HS-27A (cell line): ENCODE measurements at places on chromosomes 6 and 20.

DNA sequence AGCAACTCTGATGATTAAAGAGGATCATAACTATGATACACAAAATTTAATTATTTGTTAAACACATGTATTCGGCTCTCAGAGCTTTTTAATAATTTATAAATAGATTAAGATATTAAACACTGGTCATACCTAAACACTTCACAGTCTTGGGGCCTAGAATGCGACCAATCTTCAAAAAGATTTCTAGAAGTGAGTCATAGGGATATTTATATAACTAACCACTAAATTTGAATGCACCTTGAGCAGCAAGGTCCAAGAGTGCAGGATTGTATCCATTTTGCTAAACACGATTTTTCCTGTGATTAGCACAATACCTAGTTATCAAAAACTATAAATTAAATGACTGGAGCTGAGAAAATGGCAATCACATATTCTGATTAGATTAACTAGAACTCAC, 709.3 kb downstream of the EPHA7 start:
- DNase-seq = no peak

DNA sequence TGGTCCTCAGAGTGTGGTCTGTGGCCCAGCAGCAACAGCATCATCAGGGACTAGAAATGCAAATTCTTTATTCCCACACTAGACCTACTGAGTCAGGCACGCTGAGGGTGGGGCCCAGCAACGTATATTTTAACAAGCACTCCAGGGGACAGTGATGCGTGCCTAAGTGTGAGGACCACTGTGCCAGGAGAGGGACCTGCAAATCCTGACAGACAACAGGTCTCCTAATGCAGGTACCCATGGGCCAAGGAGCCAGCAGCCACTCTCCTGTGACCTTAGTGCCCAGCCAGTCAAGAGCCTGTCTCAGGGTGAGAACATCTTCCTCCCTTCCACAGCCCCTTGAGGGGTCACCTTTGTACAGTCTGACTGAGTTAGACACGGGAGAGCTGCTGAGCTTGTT, 8.0 kb upstream of the MYLK2 start:
- DNase-seq = no peak

GRCh38 chr20:50395251-50395729, 114.9 kb upstream of the PTPN1 start:
- DNase-seq = no peak

DNA sequence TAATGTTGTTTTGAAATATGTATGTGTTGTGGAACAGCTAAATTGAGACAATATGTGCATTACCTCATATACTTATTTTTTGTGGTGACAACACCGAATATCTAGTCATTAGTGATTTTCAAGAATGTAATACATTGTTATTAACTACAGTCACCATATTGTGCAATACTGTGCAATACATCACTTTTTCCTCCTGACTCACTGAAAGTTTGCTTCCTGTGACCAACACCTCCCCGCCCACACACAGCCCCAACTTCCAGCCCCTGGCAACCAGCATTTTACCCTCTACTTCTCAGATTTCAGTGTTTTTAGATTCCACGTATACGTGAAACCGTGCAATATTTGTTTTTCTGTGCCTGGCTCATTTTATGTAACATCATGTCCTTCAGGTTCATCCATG, 627.9 kb downstream of the PRKN start:
- no peak for DNase-seq

DNA sequence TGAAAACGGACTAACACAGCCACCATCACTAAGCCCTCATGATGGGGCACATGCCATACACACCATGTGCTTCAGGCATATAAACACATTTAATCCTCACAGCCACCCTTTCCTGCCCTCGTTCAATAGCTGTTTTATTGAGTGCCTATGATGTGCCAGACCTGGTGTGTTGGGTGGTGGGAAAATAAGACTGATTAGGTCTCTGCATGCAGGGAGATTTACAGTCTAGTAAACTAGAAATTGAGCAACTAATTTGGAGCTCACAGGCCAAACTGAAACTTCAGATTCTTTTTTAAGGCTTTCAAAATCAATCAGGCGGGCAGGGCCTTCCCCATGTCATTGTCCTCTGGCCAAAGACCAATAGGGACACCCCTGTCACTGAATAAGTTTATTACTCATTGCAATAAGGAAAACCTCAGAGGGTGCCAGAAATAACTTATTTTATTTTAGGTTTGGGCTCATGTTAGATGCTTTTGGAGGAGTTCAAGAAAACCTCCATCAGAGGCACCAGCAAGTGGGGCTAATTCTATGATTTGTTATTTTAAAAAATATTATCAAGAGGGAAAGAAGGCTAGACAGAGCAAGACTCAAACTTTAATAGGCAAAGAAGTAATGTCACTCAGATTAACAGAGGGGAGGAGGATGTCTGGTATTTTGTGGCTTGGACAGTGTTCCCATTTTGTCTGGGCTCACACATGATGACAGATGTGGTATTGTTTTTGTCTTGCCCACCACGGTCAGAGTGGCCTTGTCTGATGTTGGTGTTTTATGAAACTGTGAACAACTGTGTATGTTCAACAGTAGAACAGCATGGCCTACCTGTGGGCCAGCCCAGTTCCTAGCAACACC, 12.0 kb downstream of the ZFP64 start:
- DNase-seq = no peak

DNA sequence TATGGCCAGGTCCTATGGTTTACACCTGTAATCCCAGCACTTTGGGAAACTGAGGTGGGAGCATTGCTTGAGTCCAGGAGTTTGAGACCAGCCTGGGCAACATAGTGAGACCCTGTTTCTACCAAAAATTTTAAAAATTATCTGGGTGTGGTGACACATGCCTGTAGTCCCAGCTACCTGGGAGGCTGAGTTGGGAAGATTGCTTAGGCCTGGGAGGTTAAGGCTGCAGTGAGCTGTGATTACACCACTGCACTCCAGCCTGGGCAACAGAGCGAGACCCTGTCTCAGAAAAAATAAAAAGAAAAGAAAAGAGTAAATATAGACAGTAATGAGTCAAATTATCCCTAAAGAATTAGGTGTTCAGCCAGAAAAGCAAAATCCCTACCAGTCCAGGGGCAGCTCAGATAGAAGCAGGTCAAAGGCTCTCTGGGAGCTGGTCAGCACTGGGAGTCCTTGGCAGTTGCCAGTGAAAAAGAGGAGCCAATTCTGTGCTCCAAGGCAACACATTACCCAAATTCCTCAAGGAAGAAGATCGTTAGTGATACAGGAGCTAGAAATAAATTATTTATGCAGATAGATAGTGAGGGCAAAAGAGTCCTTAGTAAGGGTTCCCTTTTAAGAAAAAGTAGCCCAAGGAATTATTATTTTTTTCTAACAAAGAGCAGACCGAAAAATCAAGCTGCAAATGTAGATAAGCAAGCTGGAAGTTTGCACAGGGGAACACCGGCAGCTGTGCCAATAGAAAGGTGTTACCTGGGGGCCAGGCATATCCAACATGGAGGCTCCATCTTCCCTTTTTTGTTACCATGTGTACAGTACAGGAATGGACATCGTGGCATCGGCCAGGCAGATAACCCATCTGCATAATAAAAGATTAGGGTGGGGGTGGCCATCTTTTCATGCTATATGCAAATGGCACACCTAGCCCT, 31.4 kb upstream of the SEC63 start:
- no peak for DNase-seq
